ENCODE measurements at places on chromosomes 5 and 9.

GRCh38 chr9:137315581-137316011 lies 13.5 kb upstream of the NRARP start:
- DNase-seq, result no peak

GRCh38 chr9:13552606-13553215 lies 273.2 kb upstream of the MPDZ start:
- DNase-seq, result peak; percentile 2

GRCh38 chr5:107428303-107428813 lies 242.4 kb downstream of the EFNA5 start:
- peak; percentile 59 for DNase-seq

GRCh38 chr9:132748450-132748849 lies 78.2 kb downstream of the GTF3C4 start:
- no peak for DNase-seq

DNA sequence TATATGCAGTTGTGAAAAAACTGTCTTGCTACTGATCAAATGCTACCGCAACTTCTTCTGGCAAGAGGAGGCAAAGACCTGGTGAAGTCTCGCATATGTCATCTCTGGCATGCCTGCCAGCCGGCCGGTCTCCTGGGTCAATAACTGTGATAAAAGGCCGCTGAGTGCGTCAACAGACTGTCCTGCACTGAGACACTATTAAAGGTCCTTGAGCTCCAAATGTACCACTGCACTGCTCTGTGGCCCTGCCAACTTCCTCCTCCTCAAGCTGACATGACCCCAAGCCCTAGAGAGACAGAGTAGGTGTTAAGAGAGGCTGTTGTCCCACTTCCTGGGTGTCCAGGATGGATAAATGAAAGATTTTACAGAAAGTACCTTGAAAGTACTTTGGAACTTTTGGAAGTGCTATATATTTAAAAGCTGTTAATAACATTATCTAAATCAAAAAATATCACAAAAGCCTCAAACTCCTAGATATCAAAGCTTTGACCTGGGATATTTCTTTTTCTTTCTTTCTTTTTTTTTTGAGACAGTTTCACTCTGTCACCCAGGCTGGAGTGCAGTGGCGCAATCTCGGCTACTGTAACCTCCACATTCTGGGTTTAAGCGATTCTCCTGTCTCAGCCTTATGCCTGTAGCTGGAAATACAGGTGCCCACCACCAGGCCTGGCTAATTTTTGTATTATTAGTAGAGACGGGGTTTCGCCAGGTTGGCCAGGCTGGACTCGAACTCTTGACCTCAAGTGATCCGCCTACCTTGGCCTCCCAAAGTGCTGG lies 31.5 kb downstream of the RAPGEF1 start:
- DNase-seq, result no peak

DNA sequence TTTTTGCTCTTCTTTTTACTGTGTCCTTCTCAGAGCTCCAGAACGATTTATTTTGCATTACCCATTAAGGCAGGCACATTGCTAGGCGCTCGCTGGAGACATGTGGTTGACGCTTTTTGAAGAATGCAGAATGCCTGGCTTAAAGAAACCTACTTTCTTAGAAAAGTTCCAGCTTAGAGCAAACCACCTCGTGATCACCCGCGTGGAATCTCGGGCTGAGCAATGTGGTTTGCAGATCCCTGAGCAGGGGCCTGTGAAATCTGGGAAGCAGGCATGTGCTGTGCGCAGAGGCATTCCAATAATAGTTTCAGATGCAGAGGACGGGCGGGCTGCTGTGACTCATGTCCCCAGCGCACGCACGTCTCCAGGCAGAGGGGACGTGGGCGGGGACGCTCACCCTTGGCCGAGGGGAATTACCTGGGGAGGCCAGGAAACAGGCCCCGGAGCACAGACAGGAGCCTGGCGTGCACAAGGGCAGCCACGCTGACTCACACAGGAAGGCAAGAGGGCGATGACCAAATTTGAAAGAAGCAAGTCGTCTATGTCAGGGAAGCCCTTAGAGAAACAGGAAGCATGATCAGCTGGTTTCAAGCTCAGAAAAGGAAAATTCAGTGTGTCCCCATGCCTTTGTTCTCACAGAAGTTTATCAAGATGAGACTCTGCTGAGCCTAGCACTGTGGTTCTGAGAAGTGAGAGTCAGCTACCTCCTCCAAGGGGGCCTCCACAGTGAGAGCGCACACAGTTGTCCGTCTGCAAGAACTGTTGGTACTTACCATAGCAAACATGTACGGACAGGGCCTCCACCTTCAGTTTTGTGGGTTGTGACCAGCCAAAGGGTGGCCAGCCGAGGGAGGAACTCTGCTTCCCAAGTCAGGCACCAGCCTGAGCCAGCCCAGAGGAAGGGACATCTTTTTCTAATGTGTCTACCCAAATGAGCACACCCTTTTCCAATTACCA lies 218.6 kb downstream of the PIK3R1 start:
- DNase-seq, result peak; percentile 84

- no peak for DNase-seq
Measured at GRCh38 chr5:102216678-102217077, 79.4 kb downstream of the SLCO4C1 start.

DNA sequence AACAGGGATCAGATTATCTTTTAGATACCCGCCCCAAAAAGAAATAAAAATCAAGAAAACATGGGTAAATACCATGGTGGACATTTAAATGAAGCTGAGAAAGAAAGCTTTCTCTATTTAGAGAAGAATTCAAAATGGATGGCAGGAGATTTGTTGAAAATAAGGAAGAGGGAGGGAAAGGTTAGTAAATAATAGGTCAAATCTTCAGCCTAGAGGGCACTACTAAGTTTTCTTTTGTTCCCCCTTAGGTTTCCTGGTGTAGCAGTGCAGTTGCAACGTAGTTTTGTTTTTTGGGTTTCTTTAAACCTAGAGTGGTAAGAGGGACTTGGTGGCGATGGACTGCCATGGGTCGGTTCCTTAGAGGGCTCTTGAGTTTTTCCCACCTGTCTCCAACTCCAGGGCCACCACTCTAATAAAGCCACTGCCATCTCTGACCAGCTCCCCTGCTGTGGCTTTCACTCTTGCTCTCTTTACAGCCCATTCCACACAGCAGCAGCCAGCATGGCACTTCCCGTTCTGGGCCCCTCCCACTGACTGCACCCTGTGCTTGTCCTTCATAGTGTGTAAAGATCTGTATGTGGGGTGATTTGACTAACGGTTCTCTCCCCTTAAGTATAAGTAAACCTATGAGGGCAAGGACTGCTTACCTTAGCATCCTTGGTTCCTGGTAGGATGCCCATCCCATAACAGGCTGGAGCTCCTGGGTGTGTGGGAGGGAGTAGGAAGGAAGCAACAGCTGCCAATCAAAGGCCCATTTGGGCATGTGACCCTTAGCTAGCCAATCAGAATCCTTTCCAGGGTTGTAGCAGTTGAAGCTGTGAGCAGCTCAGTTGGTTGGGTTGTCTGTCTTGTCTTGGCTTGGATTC lies 118.3 kb downstream of the SLC1A3 start:
- DNase-seq, result no peak

- DNase-seq, result no peak
Measured at GRCh38 chr5:141869040-141869439, 9.2 kb downstream of the PCDH1 start.

- no peak for DNase-seq
Measured at GRCh38 chr5:109249126-109249525, 160.6 kb downstream of the PJA2 start.

- no peak for DNase-seq
Measured at GRCh38 chr5:155056644-155057269, 43.2 kb downstream of the KIF4B start.

- no peak for DNase-seq
Measured at GRCh38 chr9:92359394-92359995, 33.7 kb downstream of the CENPP start.

DNA sequence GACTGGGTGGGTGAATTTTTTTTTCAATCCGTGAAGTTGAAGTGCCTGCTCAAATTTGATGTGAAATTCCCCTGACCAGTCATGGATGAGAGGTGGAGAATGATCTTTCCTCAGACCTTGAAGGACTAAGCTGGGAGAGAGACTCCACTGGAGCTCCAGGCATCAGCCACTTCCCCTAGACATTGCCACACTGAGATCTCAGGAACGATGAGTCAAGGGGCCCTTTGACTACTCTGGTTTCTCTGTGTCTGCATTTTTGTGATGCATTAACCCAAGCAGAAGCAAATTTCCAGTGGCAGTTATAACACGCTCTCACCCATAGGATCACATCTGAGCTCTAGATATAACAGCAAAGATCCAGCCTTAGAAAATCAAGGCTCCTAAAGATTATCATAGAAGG lies 171.2 kb upstream of the KIF2A start:
- no peak for DNase-seq

DNA sequence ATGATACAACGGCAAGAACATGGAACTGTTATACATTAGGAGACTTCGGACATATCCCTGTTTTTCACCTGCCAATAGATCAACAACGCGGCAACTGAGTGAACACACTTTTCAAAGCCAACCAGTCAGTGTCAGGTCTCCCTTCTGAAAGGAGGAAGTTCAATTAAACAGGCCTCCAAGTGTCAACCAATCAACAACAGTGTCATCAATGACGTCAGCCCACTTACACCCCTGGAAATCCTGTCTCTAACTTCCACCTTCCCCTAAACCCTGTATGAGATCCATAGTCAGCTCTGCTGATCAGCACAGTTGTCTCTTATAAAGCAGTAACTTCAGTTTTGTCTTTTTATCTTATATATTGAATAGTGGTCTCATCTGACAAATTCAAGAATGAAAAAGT lies 36.6 kb downstream of the DMRT3 start:
- no peak for DNase-seq

GRCh38 chr5:109805472-109805871 lies 115.7 kb downstream of the MAN2A1 start:
- DNase-seq, result no peak

DNA sequence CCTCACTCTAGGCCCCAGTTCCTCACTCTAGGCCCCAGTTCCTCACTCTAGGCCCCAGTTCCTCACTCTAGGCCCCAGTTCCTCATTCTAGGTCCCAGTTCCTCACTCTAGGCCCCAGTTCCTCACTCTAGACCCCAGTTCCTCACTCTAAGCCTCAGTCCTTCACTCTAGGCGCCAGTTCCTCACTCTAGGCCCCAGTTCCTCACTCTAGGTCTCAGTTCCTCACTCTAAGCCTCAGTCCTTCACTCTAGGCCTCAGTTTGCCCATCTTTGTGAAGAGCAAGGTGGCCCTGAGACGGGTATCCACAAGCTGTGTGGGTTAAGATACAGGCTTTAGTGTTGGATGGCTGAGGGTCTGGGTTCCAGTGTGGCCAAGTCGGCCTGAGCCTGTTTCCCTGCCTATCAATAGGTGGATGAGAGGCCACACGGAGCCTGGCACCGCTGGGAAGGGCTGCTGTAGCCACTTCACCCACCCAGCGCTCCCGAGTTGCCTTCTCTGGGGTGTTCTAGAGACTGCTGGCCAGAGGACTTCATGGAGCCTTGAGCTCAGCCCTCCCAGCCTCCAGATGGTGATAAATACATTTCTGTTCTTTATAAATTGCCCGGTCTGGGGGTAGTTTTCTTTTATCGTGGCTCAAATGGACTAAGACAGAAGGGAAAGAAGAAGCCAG lies 150.2 kb downstream of the RXRA start:
- no peak for DNase-seq

GRCh38 chr5:6742081-6742758 lies 29.0 kb downstream of the TENT4A start:
- DNase-seq, result no peak

- DNase-seq, result peak; percentile 71
Measured at GRCh38 chr5:100900796-100901781, 2.0 kb downstream of the ST8SIA4 start.

- DNase-seq, result no peak
Measured at GRCh38 chr5:67374378-67374777, 177.8 kb upstream of the CD180 start.

DNA sequence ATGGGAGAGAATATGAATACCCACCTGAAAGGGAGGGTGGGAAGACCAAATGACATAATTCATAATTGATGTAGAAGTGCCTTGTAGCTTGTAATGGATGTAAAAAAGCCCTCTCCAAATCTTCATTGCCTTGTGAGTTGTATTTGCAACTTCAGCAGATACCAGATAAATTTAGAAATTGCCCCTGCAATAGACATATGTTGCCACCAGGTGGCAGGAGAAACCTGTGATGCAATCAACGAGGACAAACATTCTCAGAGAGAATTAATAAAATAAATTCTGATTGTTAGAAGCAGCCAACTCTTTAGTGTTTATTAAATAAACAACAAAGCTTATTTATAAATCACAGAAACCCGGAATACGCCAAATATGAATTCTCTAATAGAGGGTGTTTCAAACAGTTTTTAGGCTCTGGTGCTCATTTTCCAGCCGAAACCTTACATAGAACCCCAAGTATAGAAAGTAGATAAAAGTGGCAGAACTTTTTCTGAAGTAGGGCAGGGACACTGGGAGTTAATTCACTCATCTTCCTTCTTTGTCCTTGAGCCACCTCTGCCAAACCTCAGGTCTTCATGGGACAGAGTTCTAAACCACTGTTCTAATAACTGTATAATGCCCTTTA lies 147.8 kb downstream of the TMEM38B start:
- DNase-seq, result peak; percentile 62

GRCh38 chr5:77295863-77296378 lies 85.4 kb downstream of the PDE8B start:
- DNase-seq, result no peak

DNA sequence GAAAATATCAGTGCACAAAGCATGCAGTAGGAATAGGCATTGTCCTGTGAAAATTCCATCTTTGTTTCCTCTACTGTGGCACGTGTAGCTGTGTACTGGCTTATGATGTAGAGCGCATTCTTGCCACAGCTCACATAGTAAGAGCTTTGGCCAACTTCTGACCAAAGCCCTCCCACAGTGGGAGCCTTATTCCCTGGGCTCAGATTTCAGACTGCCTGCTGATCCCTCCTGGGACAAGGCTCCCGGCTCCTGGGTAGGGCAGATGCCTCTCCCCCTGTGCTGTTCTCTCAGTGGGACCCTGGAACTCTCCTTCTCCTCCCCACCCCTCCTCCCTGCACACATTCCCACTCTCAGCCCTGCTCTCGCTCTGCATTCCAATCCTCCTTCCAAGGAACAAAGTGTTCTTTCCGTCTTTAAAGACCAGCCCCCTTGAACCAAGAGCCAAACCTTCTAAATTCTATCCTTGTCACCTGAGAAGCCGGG lies 17.5 kb downstream of the LCP2 start:
- DNase-seq, result no peak

GRCh38 chr9:93129691-93130500 lies 4.2 kb downstream of the NINJ1 start:
- no peak for DNase-seq
